ENCODE measurements at places on chromosomes 1 and 21.

GRCh38 chr21:27817902-27818623 lies 851.2 kb upstream of the ADAMTS5 start:
- DNase-seq = no peak

- DNase-seq = no peak
These were observed 61.7 kb downstream of the CHD5 start for GRCh38 chr1:6118415-6118814.

DNA sequence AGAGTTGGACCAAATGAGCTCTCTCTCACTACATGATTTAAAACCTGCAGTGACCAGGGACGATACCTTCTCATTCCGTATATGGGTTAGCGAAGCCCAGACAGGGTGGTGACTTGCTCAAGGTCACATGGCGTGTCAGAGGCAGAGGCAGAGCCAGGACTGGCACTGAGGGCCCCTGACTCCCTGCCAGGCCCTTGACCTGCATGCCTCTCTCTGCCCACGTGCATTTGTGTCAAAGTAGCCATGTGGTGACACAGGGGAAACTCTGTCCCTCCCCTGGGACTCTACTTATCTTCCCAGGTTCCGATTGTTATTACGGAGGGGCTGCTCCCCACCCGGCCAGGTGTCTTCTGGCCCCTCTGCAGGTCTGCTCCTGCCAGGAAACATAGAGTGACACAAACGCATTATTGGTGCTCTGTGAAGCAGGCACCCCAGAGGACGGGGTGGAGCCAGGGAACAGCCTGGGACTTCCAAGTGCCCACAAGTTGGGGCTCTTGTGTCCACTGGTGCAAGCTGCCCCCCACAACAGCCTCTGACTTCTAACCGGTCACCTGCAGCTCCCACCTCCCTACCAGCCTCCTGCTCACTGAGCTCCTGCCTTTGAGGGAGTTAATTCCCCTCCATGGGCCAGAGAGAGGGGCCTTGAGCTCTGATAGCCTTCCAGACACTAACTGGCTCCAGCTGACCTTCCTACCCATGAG lies 7.3 kb upstream of the TINAGL1 start:
- DNase-seq = peak; percentile 74

GRCh38 chr1:182054698-182055326 lies 6.7 kb downstream of the ZNF648 start:
- DNase-seq = no peak

DNA sequence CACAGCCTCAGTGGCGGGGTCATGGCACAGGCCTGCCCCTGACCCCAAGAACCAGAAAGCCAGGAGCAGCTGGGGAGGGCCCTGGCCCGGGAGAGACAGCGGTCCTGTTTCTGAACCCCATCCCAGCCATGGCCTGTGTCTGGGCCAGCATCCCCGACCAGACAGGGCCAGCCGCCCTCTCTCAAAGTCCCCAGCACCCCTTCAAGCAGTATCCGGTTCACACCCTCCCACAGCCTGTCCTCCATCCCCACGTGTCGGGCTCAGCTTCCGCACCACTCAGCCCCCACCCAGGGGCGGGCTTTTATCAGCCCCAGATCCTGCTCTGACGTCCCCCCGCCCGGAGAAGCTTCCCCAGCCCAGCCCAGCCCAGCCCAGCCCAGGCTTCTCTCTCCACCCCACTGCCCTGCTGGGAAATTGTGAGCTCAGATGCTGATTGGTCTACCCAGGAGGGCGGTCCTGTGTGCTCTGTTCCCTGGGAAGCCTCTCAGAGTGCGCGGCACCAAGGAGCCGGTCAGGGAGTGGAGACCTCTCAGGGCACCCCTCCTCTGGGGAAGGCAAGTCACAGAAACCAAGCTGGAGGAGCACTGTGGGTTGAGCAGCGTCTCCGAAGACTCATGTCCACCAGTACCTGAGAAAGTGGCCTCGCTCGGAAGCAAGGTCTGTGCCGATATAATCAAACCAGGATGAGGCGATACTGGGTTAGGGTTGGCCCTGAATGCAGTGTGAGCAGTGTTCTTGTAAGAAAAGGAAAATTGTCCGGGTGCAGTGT lies 4.7 kb upstream of the FAAP20 start:
- DNase-seq = peak; percentile 86

DNA sequence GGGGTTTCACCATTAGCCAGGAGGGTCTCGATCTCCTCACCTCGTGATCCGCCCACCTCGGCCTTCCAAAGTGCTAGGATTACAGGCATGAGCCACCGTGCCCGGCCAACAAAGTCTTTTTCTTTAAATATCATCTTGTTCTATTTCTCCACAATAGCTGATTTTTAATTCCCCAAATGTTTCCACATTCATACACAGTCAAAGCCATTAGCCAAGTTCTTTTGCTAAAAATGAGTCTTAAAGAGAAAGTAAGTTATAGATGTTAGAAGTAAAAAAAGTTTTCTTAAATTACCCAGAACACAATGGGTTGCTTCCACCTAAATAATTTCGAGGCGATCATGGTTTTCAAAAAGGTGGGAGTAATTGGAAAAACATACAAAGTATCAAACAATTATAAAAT lies 30.6 kb downstream of the C2CD2 start:
- no peak for DNase-seq

- no peak for DNase-seq
These were observed 18.0 kb downstream of the TMEM81 start for GRCh38 chr1:205066141-205066818.

All from gastrocnemius medialis (tissue), 4 donors.